Cardiac atrium fibroblast (primary cell): ENCODE measurements at places on chromosomes 2 and 18. TPM values are rescaled to one million over a fixed set of nuclear protein-coding genes. Genes with fewer than 3 reads are reported as not detected.

IL1B gene
- total RNA-seq: 0.72 and 8.4 TPM in 2 replicates

CDH2 gene
- total RNA-seq: 23.8 and 47.6 TPM in 2 replicates

SP140L gene
- 4.9 and 6.0 TPM in 2 replicates for total RNA-seq

ADGRF3 gene
- not detected in 2 replicates for total RNA-seq

TNS1 gene
- total RNA-seq: 61.2 and 79.7 TPM in 2 replicates

TTL gene
- 27.8 and 38.6 TPM in 2 replicates for total RNA-seq

VIT gene
- 0.36 and 1.1 TPM in 2 replicates for total RNA-seq

BUB1 gene
- 5.8 and 11.2 TPM in 2 replicates for total RNA-seq

CSRNP3 gene
- total RNA-seq: 0.54 and 1.5 TPM in 2 replicates

SCG2 gene
- 0.32 and 2.3 TPM in 2 replicates for total RNA-seq

CDKL4 gene
- 1.1 and 1.3 TPM in 2 replicates for total RNA-seq

CTAGE1 gene
- total RNA-seq: 0.16 TPM in 1 of 2 replicates, not detected in the other
